ENCODE measurements at places on chromosomes 11 and 22. TPM values are rescaled to one million over a fixed set of nuclear protein-coding genes. Genes with fewer than 3 reads are reported as not detected.

The JAM3 gene
- total RNA-seq, result 41.0 TPM

The RAG2 gene
- 0.30 TPM for total RNA-seq

The GSTP1 gene
- total RNA-seq, result 333 TPM

The OR52A1 gene
- total RNA-seq, result not detected

The SCN2B gene
- total RNA-seq, result 2.8 TPM

The INS gene
- total RNA-seq, result not detected

The SYT13 gene
- total RNA-seq, result 0.30 TPM

The KCNQ1 gene
- 1.3 TPM for total RNA-seq

- no peak for DNase-seq
Measured at GRCh38 chr22:30472994-30473720, 1.3 kb upstream of the SEC14L3 start.

GRCh38 chr11:68610452-68611116, 73.8 kb upstream of the GAL start:
- no peak for DNase-seq

GRCh38 chr11:66081505-66081904, 11.4 kb downstream of the PACS1 start:
- peak; percentile 8 for DNase-seq

GRCh38 chr11:34830648-34831047, 85.5 kb downstream of the APIP start:
- no peak for DNase-seq

Data from skin of body (tissue), 3 donors.